Inflammatory macrophage treated with lipopolysaccharide for 4 hours (primary cell): ENCODE measurements at places on chromosomes 12 and 14.

DNA sequence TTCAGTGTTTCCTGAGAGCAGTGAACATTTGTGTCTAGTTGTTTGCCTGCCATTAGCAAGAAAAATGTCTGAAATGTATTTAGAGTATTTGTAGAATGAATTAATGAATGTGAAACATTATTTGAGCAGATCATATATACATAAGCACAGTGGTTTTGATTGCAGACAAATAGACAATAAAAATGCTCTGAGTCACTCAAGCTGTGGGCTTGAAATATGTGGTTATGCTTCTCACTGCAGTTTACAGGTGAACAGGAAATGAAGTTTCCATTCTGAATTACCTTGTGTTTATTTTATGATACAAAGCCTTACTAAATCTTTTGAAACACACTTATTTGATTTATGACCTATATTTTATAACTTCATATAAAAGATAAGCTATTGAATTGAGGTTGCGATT lies 827.7 kb downstream of the TMTC2 start:
- no peak for DNase-seq

GRCh38 chr12:26822026-26822425 lies 11.0 kb downstream of the ITPR2 start:
- no peak for DNase-seq

GRCh38 chr12:19316425-19316824 lies 122.9 kb upstream of the AEBP2 start:
- no peak for DNase-seq

DNA sequence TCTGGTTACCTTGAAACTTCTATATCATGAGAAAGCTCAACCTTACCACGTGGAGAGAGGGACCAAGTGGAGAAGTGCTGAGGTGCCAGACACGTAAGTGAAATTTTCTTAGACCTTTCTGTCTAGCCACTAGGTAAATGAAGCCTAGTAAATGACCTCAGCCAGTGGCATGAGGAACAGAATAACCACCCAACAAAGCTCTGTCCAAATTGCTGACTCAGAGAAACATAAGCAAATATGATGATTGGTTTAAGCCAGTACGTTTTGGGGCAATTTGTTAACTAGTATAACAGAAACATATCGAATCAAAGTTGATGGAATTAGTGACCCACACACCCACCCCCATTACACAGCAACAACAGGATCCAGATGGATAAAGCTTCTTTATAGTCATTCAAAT lies 75.2 kb upstream of the MAX start:
- no peak for DNase-seq

GRCh38 chr12:112406519-112407488 lies 2.6 kb downstream of the RPL6 start:
- DNase-seq: no peak

DNA sequence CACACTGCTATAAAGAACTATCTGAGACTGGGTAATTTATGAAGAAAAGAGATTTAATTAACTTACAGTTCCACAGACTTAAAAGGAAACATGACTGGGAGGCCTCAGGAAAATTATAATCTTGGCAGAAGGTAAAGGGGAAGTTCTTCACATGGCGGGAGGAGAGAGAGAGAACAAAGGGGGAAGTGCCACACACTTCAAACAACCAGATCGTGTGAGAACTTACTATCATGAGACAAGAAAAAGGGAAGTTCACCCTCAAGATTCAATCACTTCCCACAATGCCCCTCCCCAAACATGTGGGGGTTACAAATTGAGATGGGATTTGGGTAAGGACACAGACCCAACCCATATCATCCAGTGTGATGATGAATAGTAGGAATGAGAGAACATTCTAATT lies 366.5 kb downstream of the LRFN5 start:
- DNase-seq: no peak

- no peak for DNase-seq
Observed at GRCh38 chr12:59850268-59850667, 254.4 kb downstream of the SLC16A7 start.

GRCh38 chr12:93734784-93735183 lies 57.6 kb downstream of the CRADD start:
- DNase-seq: no peak

GRCh38 chr12:121911824-121912585 lies 6.4 kb upstream of the CFAP251 start:
- DNase-seq: peak; percentile 39
